ENCODE measurements at places on chromosomes 5 and 9.
A peak's percentile ranks its signal among the peaks of the same experiment; 100 is the strongest.

- DNase-seq, result peak; percentile 44
These were observed 353.2 kb downstream of the PRR16 start for GRCh38 chr5:120817044-120817985.

DNA sequence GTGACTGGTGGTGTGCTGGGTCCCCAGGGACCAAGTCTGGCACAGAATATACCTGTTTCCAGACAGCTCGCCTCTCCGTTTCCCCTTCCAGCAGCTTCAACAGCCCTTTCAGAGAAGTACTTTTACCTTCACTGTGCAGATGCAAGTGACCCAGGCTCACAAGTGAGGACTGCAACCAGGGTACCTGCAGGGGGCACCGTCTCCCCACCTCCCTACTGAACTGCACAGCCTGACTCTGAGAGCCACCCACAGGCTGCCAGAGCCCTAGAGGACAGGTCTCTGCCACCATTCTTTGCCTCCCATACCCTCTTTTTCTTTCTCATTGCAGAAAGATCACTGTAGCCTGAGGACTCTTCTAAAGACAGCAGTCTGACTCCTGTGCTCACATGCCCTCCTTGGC, 15.4 kb downstream of the IL9 start:
- peak; percentile 16 for DNase-seq

DNA sequence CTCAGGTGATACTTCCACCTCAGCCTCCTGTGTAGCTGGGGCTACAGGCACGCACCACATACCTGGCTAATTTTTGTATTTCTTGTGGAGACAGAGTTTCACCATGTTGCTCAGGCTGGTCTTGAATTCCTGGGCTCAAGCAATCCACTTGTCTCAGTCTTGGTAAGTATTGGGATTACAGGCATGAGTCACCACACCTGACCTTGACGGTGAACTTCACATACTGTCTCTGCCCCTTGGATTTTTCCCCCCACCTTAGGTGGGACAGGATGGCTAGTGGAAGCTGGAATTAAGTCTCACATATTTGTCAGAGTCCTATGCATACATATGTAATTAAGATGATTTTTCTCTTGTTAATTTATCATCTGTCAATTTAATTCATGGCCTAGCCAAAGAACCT, 20.9 kb upstream of the RFK start:
- DNase-seq, result no peak

DNA sequence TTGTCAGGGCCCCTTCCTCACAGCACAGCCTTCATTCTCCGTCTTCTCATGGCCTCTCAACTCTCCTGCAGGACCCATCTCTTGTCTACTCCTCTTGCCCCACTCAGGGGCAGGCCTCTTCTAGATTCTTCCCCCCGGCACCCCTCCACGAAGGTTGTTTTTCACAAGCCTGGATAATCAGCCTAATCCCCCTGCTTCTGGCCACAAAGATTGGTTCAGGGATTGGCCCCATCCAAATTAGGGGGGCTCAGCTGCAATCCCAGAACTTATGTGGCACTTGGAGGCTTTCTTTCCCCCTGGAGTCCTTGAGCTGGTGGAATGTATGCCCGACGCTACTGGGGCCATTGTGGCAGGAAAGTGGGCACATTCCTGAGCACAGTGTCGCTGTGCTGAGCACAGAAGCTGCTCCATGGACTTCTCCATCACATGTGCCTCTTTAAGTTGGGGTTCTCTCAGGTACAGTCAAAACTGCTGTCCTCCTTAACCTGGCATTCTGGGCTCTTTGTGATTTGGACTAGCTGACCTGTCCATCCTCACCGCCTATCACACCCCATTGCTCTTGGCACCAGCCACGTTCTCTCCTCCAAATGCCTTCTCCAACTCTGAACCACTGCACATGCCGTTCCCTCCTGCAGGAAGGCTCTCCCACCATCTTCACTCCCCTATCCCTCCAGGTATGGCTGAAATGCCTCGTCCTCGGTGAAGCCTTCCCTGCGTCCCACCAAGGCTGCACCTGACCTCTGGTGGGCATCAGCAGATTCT, 66.8 kb upstream of the RNF130 start:
- DNase-seq, result no peak

DNA sequence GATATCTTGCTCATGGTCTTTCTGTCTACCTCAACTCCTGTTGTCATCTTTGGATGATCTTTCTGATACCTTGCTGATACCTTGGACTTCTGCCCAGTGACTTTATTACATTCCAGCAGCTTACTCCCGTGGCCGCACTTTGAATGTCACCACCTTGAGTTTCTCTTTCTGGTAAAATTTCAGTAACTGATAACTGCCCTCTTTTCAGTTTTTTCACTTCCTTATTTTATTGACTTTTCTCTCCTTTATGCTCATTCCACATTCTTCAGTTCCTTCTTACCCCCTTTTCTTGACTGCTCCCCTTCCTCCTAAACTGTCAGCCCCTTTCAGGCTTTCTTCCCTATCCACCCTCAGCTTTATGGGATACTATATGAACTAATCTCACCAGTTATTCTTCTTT, 7.0 kb upstream of the FBXO4 start:
- DNase-seq, result no peak

DNA sequence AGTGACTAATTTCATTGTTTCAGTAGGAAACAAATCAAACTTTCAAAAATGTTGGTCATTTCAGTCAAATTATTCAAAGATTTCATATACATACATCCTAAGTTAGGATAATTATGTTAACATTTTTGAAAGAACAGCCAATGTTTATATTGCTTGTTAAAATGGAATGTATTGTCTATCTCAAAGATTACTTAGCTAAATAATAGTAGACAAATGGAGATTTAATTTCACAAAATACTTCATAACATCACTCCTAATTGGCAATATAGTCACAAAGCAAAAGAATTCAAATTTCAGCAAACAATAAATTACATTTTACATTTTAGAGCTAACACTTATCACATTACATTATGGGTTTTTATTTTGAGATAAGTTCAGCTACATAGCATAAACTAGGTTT, 25.4 kb downstream of the STARD4 start:
- DNase-seq, result no peak

DNA sequence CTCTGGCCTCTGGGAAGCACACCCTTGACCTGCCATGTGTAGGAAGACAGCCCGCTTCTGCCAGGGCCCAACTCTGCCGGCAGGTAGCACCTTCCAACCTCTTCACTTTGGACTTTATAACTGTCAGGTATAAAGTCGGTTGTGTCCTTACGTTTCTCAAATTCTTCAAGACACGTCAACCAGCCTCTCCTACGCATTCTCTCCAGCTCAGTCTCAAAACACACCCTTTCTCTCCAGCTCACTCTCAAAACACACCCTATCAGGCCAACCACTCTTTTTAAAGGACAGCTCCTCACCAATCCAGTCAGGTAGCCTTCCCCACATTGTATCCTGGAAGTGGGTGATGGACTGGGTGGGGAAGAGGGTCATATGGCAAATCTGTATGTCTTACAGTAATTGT, 13.5 kb downstream of the FXN start:
- DNase-seq, result no peak

GRCh38 chr9:38445154-38446043, 21.1 kb upstream of the IGFBPL1 start:
- no peak for DNase-seq

- no peak for DNase-seq
These were observed 83.2 kb upstream of the ZNF462 start for GRCh38 chr9:106779796-106780195.

Data from DND-41 (cell line).